ENCODE measurements at places on chromosomes 16 and 17.
A peak's percentile ranks its signal among the peaks of the same experiment; 100 is the strongest.

DNA sequence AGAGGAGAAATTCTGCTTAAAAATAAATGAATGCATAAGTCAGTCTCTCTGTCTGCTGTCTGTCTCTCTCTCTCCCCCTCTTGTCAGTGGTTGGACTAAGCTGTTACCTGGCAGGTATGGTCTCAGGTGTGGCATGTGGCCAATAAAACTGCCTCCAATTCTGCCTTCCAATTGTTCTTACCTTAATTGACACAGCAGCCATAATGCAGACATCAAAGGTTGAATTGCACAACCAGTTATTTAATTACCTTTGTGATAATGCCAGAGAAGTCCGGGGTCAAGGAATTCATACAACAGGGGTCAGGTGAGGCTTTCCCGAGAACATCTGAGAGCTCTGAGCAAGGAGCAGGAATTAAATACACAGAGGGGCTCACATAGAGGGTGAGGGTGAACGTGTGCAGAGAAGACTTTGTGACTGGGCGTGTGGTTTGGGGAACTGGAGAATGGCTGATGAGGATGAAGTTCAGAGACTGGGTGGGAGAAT is 78.8 kb upstream of the CDYL2 start:
- DNase-seq, result no peak

GRCh38 chr16:2515180-2515851 is 1.6 kb downstream of the ATP6V0C start:
- DNase-seq, result peak; percentile 70

DNA sequence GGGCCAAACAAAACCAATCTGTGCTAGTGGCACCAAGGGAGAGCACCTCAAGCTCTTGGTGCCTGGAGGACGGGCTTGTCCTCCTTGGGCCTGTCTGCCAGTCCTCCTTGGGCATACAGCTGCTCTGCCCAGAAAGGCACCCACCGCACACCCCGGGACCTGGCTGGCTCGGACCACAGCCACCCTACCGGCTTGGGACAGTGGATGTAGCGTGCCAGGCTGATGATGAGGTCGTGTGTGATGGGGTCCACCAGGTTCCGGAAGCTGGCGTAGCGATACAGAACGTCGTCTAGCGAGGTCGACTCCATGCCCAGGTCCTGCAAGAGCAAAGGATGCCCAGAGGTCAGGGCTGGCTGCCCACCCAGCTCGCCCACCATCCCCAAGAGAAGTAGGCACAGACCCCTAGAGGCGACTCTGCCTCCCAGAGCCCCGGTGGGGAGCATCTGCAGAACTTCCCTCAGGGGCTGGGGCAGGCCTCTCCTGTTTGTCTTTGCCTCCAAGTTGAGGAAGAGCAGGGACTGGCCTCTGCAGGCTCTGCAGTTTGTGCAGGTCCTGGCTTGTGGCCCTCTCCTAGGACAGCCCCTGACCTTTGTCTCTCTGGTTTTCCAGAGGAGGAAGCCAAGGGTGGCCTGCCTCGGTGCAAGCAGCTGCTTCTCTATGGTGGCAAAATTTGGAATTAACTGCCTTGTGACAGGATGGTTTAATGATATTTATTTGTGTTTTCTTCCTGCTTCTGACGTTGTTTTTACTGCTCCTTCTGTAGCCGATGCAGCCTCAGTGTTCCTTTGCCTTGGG is 29.7 kb downstream of the LRRC75A start:
- no peak for DNase-seq

DNA sequence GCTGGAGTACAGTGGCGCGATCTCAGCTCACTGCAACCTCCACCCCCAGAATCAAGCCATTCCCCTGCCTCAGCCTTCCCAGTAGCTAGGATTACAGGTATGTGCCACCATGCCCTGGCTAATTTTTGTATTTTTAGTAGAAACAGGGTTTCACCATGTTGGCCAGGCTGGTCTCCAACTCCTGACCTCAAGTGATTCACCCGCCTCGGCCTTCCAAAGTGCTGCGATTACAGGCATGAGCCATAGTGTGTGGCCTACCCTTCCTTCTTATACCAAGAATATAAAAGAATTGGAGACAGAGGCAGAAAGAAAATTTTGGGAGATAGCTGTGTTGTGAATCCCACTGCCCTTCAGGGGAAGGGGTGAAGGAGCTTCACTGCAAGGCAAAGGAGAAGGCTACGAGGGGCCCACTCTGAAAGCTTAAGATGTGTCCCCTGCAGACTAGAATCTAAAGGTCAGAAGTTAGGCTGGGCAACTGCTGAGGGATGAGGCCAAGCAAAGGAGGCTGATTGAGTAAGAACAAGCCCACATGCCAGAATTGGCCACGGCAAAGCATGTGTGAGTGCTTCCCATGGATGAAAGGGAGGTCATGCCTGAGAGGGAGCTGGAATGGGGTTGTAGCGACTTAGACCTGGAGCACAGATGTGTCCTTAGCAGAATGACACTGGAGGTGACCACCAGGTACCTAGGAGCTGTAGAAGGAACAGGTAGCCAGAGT is 8.4 kb upstream of the CRYBA1 start:
- DNase-seq, result no peak

All from upper lobe of right lung (tissue), 1 donor.